NCI-H2227 treated with DMSO at 0.1 percent for 48 hours (cell line): ENCODE measurements at places on chromosomes 1 and 21.

DNA sequence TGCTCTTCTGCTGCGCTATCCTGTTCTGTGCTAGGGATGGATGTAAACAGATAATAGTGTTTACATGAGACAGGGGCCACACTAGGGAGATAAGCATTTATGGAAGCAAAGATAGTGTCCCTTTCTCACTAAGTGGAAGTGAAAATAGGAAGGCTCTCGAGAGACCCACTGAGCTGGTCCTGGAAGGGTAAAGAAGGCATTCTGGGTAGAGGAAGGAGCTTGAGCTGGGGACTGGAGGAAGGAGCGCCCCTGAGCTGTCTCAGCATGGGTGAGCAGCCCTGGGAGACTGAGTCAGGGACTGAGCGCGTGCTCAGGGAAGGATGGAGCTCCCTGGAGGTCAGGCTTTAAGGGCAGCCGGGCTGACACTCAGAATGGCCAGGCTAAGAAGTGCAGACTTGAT lies 93.3 kb downstream of the IGSF21 start:
- DNase-seq: no peak

GRCh38 chr21:39182016-39182415 lies 1.2 kb downstream of the PSMG1 start:
- DNase-seq: no peak

DNA sequence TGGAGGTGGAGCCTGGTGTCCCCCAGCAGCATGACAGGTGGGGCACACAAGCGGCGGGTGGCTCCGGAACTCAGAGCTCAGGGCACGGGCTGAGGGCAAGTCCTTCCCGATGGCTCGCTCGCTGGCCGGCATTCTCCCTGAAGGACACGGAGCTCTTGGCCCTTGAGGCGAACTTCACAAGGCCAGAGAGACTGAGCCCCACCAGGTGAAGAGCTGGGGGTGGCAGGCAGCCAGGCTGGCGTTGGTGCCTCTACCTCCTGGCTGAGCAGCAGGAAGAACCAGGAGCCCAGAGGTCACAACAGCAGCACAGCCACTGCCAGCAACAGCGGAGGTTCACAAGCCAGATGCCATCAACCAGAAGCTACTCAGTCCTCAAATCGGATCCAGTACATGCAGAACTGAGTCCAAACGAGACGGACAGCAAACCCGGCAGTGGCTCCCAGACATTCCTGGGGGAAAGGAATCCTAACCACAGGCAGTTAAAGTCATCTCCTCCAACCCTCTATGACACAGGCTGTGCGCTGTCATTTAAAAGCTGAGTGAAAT lies 54.1 kb downstream of the NPHP4 start:
- DNase-seq: no peak

DNA sequence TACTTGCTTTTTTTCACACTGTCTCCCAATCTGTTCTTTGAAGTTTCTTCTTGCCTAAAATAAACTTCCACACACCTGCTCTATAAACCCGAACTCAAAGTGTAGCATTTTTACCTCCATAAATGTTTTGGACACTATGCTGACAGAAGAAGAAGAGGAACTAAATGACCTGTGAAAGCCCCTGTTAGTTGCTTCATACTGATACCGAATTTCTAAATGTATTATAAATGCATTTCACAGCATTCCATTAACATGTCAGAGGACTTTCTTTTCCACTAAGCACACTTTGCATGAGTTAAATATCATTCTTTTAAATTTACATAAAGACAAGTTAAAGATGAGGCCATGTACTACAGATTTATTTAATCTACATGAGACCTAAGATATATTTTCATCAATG lies 281.0 kb downstream of the SMYD3 start:
- DNase-seq: no peak

- no peak for DNase-seq
Observed at GRCh38 chr1:31390071-31390470, 17.2 kb upstream of the FABP3 start.

DNA sequence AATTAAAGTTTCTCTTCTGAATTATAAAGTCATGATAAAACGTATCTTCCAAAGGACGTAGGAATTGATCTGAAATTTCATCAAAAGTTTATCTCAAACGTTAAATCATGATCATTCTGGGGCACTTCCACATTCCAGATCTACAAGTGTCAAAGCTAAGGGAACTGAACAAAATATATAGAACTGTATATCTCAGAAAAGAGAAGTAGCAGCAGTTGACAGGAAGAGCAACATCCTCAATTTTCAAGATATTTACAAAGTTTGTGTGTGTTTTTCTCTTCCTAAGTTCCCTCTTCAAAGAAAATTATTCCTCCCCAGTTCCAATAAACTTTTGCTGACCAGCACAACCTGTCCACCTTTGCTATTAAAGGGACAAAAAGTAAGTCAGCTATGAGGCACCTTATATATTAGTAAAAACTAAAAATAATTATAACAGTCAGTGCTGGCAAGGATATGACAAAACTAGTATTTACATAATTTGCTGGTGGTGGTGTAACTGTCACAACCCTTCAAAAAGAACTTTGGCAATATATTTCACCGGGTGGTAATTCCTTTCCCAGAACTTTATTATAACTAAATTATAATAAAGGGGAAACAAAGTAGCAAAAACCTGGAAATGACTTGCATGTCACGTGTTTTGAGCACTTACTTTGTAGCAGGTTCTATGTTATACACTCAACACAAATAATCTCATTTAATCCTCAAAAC lies 38.5 kb upstream of the EYA3 start:
- DNase-seq: no peak

DNA sequence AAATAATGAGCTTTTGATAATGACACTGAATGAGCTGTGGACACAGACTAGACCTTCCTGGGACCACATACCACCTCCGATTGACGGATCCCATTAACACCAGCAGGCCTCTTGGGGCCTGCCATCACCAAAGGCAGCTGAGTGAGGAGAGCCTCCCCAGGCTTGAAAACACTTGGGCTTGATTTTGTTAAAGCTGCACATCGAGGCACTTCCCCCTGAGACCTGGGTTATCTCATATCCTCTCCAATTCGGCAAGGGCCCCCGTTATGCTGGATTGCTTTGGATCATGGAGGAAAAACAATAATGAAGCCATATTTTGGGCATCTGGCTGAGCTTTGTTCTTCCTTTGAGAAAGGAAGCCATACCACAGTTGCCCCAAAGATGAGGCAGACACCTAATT lies 143.0 kb downstream of the AJAP1 start:
- no peak for DNase-seq

DNA sequence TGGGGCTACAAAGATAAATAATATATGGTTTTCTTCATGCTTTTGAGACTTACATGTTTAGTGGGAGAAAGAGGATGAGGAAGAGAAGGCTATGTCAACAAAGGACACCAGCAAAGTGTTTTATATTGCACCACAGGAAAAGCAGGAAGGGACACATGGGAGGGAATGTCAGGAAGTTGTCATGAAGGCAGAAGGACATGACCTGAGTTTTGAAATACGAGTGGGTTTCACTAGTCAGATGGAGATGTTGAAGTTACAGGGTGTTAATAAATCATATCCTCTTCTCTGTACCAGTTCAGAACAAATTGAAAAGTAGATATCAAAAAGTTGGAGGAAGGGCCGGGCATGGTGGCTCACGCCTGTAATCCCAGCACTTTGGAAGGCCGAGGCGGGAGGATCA lies 18.2 kb upstream of the AGO1 start:
- DNase-seq: no peak

- DNase-seq: no peak
Observed at GRCh38 chr1:60921175-60921574, 161.2 kb upstream of the NFIA start.

DNA sequence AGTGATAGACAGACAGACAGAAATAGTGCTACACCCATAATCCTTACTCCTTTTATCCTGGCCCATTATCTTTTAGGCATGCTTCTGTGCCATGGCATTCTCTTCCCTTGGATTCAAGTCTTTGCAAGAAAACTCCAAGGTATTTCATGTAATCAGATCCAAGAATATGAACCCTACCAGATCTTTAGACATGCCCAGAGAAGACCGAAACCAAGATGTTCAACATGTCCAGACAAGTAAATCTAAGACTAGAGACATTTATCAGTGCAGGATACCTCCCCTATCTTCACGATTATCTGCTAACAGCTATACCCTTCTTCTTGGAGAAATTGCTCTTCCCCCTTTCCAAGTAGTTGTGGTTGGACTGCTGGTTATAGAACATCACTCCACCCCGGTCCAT lies 11.8 kb upstream of the C1orf141 start:
- no peak for DNase-seq

DNA sequence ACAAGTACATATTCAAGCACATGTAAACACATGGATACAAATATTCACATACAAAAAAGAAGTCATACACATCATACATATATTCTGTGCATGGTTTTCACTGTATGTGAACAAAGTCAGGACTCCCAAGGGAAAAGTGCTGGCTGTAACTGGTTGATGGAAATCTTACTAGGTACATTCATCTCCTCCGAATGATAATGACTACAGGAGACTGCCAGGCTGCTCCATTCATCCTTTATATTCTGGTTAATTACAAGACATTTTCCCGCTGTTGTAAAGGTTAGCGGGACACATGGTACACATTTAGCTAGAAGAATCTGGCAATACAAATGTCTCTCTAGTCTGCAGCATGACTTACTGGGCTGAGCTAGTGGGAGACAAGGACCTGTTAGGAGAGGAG lies 26.2 kb upstream of the HMGB4 start:
- DNase-seq: no peak

DNA sequence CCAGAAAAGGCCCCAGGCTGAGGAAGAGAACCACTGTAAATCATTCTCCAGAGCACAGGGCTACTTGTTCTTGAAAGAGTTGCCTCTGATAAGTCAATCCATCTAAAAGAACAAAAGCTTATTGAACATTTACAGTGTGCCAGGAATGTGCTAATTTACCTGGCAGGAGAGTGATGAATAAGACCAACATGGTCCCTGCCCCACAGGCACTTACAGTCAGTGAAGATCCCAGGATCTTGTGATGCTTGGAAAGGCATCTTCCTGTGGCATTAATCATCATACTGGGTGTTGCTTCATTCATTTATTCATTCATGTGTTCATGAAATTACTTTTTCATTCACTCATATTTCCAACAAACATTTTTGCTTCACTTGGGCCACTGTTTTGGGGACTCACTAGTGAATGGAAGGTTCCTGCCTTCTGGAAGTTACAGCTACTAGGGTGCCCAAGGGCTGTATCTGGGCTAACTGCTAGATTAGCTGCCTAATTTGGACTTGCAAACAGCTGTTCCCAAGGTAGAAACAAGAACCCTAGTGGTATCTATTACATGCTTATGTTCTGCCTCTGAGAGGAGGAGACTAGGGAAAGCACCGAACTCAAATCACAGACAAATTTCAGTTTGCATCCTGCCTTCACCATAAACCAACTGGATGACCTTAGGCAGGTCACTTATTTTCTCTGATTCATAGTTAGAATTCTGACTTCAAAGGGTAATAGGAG lies 133.5 kb downstream of the CLIC6 start:
- DNase-seq: no peak

DNA sequence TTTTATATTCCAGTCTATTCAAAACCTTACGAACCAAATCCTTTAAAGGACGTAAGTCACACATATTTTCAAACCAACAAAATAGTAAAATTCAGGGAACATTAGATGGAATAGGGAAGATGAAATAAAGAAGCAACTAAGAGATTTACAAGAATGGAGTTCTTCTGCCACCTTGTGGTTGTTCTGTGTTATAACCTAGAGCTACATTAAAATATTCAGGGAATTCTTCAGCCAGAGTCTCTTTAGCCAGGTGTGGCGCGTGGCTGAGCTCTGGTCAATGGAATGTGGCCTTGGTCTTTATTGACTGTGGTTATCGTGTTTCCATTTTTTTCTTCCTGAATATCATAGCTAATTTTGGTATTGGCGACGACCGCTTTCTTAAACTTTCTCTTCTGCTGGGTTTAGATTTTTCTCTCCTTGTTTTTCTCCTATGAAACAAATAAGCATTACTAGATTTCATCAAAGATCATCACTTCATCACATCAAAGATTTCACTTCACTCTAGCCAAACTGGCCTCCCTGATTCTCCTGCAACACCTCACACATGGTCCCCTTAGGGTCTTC lies 221.3 kb downstream of the MRPL39 start:
- peak; percentile 73 for DNase-seq
